ENCODE measurements at places on chromosomes 7 and 10. TPM values are rescaled to one million over a fixed set of nuclear protein-coding genes. Genes with fewer than 3 reads are reported as not detected.

The MRC1 gene
- 11.8 TPM for total RNA-seq

The TSPAN13 gene
- 28.1 TPM for total RNA-seq

The FEZF1 gene
- not detected for total RNA-seq

DNA sequence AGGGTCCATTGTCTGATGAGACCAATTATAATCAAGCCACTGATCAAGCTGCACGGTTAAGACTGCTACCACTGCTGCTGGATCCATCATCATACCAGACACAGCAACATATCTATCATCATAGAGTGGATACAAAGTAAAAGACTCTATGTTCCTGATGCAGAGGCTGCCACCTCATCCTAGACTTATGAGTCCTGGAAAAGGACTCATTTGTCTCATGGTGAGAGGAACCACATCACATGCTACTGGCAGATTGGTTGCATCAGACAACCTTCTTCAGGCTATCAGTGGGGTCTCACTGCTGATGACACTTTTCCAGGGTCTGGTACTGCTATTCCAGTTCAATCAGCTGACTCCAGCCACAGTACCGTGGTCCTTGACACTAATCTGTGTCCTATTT, 79.0 kb downstream of the ABI1 start:
- no peaks in the 10 kb centered on the region for H3K36me3 ChIP-seq
- H3K27me3 ChIP-seq: no peaks in the 10 kb centered on the region
- no peak overlapping the region for H3K4me3 ChIP-seq
- H3K4me1 ChIP-seq: peaks cover 20% of the 10 kb centered on the region
- no peak for DNase-seq

DNA sequence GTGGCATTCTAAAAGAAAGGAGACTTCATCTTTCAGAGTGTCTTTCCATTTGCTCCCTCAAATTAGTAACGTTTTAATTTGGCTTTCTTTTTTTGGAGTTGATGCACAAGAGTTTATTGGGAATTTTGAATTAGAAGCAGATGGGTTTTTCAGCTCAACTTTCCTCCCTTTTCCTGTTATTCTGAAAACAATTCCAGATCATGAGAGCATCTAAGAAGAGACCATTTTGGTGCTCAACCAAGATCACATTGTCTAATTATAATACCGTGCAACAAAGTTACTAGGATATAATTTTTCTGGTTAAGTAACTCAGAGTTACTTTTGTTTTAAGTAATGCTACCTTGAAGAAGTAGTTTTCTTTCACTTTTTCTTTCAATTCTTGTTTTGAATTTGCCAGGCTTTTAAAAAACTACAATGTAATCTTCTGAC, 396.6 kb upstream of the KLF6 start:
- H3K4me3 ChIP-seq: no peak overlapping the region
- no peaks in the 10 kb centered on the region for H3K4me1 ChIP-seq
- H3K27me3 ChIP-seq: no peaks in the 10 kb centered on the region
- H3K27ac ChIP-seq: no peak overlapping the region
- no peaks in the 10 kb centered on the region for H3K36me3 ChIP-seq
- no peak for DNase-seq

DNA sequence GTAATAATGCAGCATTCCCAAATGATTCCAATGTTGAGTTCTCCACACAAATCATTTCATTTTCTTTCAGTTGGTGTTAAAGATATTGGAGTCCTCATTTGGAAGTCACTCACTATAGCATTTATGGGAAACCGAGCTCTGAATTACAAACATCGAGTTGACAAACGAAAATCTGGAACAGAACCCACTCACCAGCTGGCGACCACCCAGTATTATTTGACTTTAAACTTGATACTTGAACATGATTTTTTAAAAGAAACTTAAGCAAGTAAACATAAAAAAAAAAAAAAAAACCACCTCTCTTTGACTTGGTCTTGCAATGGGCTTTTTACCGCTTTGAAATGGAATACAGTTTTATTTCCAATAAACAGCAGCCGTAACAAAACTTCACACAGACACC, 576.6 kb upstream of the C7orf33 start:
- H3K36me3 ChIP-seq: no peaks in the 10 kb centered on the region
- no peak overlapping the region for H3K27ac ChIP-seq
- H3K4me3 ChIP-seq: no peak overlapping the region
- no peak for DNase-seq
- H3K27me3 ChIP-seq: no peaks in the 10 kb centered on the region

DNA sequence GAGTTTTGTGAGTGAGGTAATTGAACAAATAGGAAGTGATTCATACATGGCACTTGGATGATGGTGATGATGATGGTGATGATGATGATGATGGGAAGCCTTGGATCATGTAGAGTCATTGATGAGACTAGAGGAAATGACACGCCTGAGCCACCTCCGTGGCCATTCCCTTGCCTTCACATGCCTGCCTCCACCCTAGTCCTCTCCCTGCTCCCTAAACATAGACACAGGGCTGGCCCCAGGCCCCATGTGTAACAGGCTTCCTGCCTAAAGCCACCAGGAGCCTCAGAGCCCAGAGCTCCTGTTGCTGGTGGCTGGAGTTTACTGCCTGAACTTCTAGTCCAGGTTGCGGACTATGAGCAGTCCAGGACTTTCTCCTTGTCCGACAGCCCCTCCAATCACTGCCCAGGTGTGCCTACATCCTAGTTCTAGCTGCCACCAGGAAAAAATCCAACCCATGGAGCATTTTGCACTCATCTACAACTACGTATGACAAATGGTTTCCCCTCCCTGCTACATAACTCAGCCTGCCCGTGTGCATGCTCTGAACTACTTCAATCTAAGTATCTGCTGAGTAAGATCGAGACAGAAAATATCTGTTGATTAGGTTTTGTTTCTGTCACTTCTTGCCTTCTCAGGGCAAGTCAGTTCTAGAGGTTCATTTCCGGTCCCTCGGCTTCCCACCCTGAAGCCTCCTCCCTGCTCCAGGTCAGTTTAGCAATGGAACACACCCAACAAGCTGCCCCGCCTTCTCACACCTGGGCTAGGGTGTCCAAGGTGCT, 35.5 kb upstream of the KDM7A start:
- no peaks in the 10 kb centered on the region for H3K36me3 ChIP-seq
- no peak overlapping the region for H3K27ac ChIP-seq
- H3K27me3 ChIP-seq: no peaks in the 10 kb centered on the region
- H3K4me1 ChIP-seq: peaks cover 16% of the 10 kb centered on the region
- H3K4me3 ChIP-seq: no peak overlapping the region

Data from thyroid gland (tissue), 4 donors.